ENCODE measurements at places on chromosomes 11 and 22.

GRCh38 chr11:9688716-9689511, 25.0 kb downstream of the SWAP70 start:
- peak; percentile 78 for DNase-seq

GRCh38 chr11:60711276-60711675, 11.9 kb downstream of the MS4A8 start:
- no peak for DNase-seq

GRCh38 chr11:60753309-60753708, 3.4 kb upstream of the MS4A15 start:
- no peak for DNase-seq

DNA sequence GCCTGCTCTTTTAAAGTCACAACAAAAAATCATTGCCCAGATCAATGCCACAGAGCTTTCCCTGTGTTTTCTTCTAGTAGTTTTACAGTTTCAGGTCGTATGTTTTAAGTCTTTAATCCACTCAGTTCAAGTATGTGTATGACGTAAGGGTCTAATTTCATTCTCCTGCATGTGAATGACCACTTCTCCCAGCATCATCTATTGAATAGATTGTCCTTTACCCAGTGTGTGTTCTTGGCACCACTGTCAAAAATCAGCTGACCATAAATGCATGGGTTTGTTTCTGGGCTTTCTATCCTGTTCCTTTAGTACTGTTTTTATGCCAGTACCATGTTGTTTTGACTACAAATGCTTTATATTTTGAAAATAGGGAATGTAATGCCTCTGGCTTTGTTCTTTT, 28.1 kb downstream of the INTS4 start:
- DNase-seq = no peak

DNA sequence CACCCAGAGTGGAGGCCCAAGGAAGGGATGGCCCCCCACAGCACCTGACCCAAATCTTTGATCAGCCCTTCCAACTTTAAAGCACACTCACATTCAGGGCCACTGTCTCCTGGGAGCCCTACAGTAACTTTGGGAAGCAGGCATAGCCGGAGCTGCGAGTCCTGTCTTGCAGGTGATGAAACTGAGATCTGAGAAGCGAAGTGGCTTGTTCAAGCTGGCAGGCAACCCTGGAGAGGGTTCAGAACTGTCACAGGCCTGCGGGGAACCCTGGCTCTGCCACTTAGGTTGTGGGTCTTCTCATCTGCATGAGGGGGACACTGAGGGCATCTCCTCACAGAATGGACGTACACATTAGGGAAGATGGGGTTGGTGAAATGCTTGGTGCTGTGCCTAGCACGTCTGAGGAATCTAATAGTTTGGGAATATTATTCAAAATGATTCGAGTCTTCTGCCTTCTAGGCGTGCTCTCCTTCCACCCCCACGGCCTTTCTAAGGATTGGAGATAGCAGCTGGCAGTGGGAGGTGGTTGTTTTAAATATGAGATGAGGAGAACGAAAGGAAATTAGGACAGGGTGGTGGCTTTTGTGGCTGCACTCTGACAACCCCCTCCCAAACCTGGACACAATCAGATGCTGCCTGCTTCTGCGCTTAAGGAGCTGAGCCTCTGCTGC, 18.8 kb upstream of the SUN2 start:
- DNase-seq = no peak

DNA sequence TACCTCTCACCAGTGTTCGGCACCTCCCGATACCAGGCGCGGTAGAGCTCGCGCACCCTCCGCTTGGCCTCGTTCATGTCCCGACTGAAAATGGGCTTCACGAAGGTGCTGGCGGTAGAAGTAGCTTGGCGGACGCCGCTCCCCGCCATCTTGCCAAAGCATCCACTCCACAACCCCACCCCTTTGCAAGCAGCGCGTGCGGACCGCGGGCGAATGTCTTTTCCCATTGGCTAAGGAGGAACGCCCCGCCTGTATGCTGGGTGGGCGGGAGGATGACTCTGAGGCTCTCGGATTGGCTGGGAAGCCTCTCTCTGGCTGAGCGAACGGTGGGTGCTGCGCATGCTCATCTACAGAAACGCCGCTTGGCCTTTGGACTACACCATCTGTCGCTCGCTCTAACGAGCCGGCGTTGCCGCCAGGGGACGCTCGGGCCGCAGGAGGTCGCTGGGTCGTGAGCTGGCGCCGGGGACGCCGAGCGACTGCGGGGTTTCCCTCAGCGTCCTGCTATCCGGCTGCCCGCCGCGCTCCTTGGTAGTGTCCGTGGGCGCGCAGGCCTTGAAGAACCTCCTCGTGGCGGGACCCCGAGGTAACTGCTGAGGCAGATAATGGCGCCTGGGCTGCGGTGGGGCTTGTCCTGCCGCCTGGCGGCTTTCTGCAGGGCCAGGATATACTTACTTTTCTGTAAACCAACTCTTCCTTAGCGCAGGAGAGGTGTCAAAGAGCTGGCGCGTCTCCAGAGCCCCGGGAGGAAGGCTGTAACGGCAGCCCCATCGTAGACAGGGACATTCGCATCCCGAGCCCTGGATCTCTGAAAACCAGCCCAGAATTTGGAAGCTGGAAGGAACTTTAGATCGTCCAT, at the start of gene NDUFA6:
NDUFA6 (minus strand) TSS at position 177 of the 859 bp plus-strand sequence; CDS start at position 149, 28 bp downstream.
- DNase-seq = peak; percentile 99

DNA sequence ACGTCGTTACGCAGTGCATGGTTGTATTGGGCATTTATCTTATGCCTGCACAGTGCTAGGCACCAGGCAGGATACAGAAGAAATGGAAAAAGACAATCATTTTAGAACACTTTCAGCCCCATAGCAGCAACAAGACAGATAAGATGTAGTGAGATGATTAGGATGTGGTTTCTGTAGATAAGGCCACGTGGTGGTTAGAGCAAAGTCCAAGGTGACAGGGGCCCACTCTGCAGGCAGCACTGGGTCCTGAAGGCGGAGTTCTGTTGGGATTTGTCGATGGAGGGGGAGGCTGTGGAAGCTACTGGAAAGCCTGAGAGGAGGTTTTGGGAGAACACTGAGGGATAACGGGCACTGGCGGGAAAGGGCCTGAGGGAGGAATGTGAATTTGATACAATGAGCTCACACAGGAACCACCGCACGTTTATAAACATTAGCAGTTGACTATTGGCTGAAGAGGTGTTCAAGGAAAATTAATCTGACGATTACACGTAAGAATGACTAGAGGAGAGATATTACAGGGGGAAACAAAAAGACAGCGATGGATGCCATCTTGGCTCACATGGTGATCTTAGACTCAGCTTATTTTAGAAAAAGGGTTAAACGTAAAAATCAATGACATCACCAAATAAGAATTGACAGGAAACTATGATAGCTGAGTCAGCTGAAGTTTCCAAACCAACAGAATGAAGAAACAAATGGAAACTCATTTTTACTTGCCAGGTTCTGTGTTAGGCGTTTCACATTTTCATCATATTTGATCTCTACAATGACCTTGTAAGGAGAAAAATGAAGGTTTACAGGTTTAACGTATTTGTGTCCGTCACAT, 551.0 kb downstream of the OPCML start:
- DNase-seq = no peak

- no peak for DNase-seq
Observed at GRCh38 chr22:44385781-44386180, 73.0 kb upstream of the SHISAL1 start.

GRCh38 chr11:108606070-108606469, 12.5 kb upstream of the EXPH5 start:
- no peak for DNase-seq

DNA sequence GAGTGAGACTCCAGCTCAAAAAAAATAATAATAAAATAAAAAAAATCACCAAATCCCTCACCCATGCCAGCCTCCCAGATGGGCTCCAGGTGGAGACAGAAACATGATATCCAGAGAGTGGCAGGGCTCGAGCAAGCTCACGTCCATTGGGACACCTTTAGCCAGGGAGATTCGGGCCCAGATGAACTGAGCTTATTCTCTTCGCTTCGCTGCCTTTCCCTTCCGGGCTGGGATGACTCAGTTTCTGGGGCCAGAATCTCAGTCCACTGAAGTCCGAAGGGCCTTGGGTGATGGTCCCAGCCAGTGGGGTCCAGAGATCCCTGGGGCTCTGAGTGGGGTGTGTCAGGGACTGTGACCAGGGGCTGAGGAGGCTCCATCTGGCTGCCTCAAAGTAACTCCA, 23.0 kb upstream of the MYEOV start:
- no peak for DNase-seq

DNA sequence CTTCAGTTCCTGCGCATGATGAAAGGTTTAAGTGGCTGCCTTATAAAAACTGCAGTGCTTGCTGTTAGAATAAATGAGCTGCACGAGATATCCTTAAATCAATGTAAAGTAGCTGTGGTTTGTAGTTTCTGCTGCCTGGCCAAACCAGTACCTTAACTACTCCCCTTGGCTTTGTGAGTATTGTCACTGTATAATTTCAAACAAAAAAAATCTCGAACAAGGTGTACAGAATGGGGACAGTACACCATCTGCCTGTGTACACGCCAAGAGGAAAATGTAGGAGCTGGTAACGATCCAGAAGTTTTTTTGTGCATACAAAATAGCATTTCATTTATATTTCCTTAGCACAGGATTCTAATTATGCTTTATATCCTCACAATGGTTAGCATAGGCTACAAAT, 20.6 kb upstream of the NDUFC2 start:
- DNase-seq = no peak

- DNase-seq = no peak
Observed at GRCh38 chr22:49364398-49364797, 463.3 kb downstream of the BRD1 start.

GRCh38 chr22:28441720-28442263, 237.8 kb downstream of the TTC28 start:
- no peak for DNase-seq

DNA sequence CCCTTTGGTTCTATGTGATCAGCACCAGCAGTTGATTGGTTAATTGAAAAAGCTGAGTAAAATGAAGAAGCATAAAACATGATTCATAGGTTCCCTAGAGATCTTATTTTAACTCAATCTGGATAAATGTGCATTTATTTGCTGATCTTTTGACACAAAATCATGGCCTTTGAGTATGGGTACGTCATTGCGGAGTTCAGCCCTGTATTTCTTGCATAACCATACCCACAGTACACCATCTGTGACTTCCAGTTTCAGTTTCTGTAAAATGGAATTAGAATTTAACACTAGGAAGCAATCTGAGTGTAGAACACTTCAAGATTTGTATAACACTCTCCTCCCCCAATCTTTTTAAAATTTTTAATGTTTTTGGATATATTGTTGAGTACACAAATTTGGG, 358.2 kb downstream of the DDX10 start:
- no peak for DNase-seq

DNA sequence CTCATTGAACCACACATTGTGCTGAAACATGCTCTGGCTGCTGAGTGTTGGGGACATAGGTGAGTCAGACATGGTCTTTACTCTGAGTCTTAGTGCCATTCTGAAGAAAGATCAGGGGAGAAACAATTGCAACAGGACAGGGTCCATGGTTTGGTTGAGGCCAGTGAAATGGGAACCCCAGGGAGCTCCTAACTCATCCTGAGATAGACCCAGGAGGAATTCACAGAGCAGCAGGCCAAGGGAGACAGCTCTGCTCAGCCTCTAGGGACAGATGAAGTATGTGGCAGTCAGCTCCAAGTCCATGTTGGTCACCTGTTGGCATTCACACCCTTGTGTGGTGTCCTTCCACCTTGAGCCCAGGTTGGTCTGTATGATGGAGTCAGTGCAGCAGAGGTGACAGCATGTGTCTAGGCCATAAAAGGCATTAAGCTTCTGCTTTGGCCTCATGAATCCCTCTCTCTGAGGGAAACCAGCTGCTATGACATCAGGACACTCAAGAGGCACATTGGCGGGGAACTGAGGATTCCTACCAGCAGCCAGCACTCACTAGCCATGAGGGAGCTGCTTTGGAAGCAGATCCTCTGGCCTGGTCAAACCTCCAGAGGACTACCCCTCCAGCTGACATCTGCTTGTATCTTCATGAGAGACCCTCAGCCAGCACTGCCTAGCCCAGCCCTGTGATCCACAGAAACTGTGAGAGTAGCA, 50.3 kb upstream of the MYEOV start:
- no peak for DNase-seq

GRCh38 chr22:37171662-37172061, 16.4 kb downstream of the C1QTNF6 start:
- no peak for DNase-seq

DNA sequence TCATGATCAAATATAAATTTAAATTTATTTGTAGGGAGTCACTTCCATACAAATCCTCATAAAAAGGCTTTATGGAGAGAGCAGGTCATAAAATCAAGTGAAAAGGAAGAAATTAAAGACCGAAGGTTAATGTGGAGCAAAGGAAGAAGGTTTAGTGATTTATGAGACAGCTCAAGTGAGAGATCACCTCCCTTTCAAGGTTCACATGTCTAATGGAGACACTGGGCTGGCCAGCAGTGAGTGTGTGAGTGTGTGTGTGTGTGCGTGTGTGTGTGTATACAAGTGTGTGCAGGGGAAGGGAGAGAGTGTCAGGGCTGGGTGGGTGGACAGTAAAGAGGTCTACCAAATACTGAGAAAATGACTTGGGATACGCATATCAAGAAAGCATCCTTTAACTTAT, 251.2 kb downstream of the FAT3 start:
- no peak for DNase-seq

Measured in GM06990 (cell line).